ENCODE measurements at places on chromosomes 2 and 18. TPM values are rescaled to one million over a fixed set of nuclear protein-coding genes. Genes with fewer than 3 reads are reported as not detected.

Gene MALL
- 32.8 TPM for total RNA-seq

Gene GPR75
- total RNA-seq = 4.3 TPM

Gene PLCD4
- total RNA-seq = 1.6 TPM

Gene TLX2
- total RNA-seq = not detected

Gene ARHGAP28
- 8.6 TPM for total RNA-seq

DNA sequence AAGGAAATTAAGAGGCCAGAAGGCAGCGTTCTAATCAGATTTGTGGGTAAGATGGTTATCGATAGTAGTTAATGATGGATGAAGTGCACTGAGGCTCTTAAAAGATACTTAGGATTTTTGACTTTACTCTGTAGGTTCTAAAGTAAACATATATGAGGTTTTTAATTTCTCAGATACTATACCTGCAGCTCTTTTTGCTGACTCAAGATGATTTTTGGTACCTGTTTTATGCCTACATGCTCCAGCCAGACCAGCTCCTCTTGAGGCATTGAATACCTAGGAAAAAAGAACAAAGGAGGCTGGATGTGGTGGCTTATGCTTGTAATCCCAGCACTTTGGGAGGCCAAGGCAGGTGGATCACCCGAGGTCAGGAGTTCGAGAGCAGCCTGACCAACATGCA is 241.7 kb upstream of the FOSL2 start:
- no peak overlapping the region for H3K27ac ChIP-seq
- H3K27me3 ChIP-seq = no peaks in the 10 kb centered on the region
- H3K4me3 ChIP-seq = no peak overlapping the region

GRCh38 chr2:115771516-115771915 is 1329.1 kb downstream of the DPP10 start:
- no peak overlapping the region for H3K4me3 ChIP-seq
- no peak overlapping the region for H3K27ac ChIP-seq
- no peaks in the 10 kb centered on the region for H3K4me1 ChIP-seq

GRCh38 chr2:190600293-190601103 is 48.4 kb upstream of the NAB1 start:
- H3K4me3 ChIP-seq = no peak overlapping the region
- H3K4me1 ChIP-seq = peaks cover 2% of the 10 kb centered on the region
- H3K27ac ChIP-seq = no peak overlapping the region
- DNase-seq = no peak

GRCh38 chr2:22600156-22600555 is 784.8 kb upstream of the KLHL29 start:
- H3K27me3 ChIP-seq = no peaks in the 10 kb centered on the region
- no peaks in the 10 kb centered on the region for H3K36me3 ChIP-seq
- no peak overlapping the region for H3K27ac ChIP-seq
- no peak overlapping the region for H3K4me3 ChIP-seq
- DNase-seq = no peak

GRCh38 chr2:237210763-237211162 is 125.1 kb downstream of the COPS8 start:
- no peaks in the 10 kb centered on the region for H3K4me1 ChIP-seq
- no peak overlapping the region for H3K27ac ChIP-seq
- H3K27me3 ChIP-seq = no peaks in the 10 kb centered on the region
- DNase-seq = no peak
- H3K36me3 ChIP-seq = no peaks in the 10 kb centered on the region
- no peak overlapping the region for H3K4me3 ChIP-seq

DNA sequence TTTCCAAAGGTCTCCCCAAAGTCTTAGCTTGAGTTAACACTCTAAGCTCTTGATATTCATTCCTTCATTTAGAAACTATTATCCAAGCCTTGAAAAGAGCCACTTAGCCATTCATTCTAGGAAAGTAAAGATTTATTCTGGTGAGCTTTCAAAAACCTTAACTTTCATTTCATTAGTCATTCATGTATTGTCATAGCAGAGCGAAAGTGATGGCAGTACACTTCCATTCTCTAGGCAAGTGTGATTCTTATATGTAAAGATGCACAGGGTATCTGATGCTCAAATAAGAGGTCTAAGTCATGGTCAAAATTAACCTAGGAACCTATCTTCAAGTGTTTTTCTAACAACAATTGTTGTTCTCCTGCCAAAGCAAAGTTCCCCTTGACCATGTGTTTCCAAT is 553.0 kb upstream of the FANCL start:
- no peaks in the 10 kb centered on the region for H3K36me3 ChIP-seq
- no peak overlapping the region for H3K4me3 ChIP-seq
- H3K4me1 ChIP-seq = no peaks in the 10 kb centered on the region
- H3K27ac ChIP-seq = no peak overlapping the region

DNA sequence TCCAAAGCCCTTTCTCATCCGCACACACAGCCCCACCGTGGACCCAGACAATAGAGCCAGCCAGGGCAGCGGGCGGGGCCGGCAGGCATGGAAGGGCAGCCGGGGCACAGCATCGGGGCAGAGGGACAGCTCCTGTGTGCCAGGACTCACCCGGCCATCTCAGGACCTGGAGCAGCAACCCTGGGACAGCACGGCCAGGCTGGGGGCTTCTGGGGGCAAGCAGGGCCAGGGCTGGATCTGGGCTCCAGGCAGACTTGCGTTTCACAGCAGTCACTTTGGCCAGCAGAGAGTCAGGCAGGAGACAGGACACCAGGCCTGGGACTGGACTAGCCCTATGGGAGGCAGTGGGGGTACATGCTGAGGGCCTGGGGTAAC is 15.5 kb downstream of the ANO7 start:
- no peaks in the 10 kb centered on the region for H3K36me3 ChIP-seq
- H3K4me1 ChIP-seq = no peaks in the 10 kb centered on the region
- H3K27me3 ChIP-seq = no peaks in the 10 kb centered on the region
- no peak for DNase-seq
